Pulmonary artery endothelial cell (primary cell): ENCODE measurements at places on chromosomes 13 and 19. TPM values are rescaled to one million over a fixed set of nuclear protein-coding genes. Genes with fewer than 3 reads are reported as not detected.

DNA sequence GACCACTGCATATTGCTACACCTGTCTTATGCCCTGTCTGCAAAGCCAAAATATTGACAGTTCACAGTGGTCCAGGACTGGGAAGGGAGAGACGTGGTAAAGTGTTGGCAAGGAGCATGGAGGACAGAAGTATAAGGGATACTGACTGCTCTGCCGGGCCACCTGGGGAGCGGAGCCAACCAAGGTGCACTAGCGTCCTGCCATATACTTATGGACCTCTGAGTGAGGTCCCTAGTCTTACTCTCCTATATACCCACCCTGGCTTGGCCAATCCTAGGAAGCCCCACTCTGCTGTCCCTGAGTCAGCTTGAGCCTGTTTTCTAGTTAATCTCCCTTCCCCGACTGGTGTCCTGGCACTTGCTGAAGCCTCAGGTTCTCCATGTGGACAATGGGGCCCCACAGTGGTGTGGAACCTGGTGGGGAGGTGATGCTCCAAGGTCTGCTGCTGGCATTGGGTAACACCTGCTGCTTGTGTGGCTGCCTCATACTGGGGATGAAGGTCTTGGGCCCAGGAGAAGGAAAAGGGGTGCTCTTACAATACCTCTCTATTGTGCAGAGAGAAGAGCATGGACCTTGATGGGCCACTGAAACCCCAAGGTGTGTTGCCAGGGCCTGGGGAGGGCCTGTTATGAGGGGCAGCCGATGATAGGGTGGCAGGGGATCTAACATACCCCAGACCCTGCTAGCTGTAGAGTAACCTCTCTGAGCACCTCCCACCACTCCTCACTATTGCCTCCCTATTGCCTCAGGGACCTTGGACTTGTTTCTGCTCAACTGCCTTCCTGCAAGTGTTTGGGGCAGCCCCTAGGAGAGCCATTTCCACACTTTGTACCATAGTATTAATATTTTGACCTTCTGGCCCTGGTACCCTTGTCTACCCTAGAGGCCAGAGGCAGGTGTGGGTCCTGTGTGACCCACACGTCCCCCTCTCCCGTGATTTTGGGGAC, 6.7 kb upstream of the TRIM28 start:
- DNase-seq: no peak

- no peak for DNase-seq
Observed at GRCh38 chr19:36093687-36094086, 17.3 kb upstream of the OVOL3 start.

- no peak for DNase-seq
Observed at GRCh38 chr19:10364644-10365043, 15.7 kb downstream of the TYK2 start.

- no peak for DNase-seq
Observed at GRCh38 chr19:29779921-29780320, 31.9 kb upstream of the CCNE1 start.

Gene EFNB2
- total RNA-seq: 31.4 and 77.6 TPM in 2 replicates

- no peak for DNase-seq
Observed at GRCh38 chr19:37484406-37485168, 15.4 kb downstream of the ZNF570 start.

Gene APC2
- total RNA-seq: 0.04 and 0.26 TPM in 2 replicates

DNA sequence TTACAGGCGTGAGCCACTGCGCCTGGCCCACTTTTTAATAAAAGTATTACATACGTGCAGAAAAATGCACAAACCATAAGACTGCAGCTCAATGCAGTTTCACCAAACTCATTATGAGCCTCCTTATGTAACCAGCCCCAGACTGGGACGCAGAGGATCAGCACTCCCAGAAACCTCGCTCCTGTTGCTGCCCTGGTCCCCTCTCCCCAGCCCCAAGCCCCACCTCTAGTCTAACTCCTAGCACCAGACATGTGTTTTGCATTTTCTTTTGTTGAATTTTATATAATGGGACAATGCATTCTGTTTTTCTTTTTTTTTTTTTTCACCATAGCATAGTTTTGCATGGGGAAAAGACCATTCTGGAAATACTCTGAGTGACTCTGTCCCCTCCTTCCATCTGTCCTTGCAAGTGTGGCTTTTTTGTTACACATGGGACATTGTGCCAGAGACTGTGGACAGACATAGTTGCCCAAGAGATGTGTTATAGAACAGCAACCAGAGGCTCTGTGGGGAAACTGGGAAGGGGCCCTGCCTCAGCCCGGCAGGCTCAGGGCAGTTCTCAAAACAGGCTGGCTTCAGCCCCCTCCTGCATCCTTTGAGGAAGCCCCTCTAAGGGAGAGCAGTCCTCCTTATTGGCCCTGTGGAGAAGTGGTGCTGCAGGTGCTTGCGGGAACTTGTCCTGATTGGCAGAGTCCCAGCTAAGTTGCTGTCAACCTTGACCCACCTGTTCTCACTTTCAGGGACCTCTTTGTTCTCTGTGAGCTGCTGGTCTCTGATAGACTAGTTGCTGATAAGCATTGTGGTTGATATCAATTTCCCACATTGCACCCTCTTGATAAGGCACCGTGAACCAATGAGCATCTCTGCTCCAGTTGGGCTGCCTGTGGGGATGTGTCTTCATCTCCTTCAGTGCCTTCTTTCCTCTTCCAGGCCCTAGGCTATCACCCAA, 13.8 kb upstream of the OLFM4 start:
- DNase-seq: no peak

DNA sequence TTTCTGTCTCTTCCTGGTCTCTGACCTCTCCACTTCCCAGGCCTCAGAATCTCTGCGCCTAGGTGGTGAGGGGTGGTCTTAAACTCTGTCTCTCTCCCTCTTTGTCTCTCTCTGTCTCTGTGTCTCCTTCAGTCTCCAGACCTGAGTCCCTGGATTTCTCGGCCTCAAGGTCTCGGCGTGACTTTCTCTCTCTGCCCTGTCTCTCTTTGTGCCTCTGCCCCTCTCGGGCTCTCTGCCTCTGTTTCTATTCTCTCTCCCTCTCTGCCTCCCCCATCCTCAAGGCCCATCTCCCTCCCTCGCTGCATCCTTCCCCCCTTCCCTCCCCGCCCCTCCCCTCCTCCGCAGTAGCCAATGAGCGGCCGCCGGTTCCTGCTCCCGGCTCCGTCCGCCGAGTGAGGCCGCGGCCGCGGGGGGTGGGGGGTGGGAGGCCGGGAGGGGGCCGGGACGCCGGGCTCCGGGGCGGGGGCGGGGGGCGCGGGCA, at the start of gene CACNG7:
Gene CACNG7 (plus strand): TSS at position 344 of the 481 bp plus-strand sequence. CDS start 3,554 bp downstream, outside the sequence.
- no peak for DNase-seq

- no peak for DNase-seq
Observed at GRCh38 chr19:46970815-46971214, 48.8 kb upstream of the NPAS1 start.

DNA sequence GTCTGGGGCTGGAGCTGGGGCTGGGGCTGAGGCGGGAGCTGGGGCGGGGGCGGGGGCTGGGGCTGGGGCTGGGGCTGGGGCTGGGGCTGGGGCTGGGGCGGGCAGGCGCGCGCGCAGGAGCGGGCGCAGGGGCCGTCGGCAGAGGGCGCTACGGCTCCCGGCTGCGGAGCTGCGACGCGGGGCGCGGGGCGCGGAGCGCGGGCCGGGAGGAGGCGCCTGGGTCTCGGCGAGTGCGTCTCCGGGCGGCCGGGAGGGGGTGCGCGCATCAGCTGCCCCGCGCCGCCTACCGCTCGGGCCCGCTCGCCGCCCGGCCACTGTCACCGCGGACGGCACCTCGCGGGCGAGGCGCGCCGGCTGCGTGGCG, 422 bp upstream of the MTUS2 start:
- DNase-seq: no peak

DNA sequence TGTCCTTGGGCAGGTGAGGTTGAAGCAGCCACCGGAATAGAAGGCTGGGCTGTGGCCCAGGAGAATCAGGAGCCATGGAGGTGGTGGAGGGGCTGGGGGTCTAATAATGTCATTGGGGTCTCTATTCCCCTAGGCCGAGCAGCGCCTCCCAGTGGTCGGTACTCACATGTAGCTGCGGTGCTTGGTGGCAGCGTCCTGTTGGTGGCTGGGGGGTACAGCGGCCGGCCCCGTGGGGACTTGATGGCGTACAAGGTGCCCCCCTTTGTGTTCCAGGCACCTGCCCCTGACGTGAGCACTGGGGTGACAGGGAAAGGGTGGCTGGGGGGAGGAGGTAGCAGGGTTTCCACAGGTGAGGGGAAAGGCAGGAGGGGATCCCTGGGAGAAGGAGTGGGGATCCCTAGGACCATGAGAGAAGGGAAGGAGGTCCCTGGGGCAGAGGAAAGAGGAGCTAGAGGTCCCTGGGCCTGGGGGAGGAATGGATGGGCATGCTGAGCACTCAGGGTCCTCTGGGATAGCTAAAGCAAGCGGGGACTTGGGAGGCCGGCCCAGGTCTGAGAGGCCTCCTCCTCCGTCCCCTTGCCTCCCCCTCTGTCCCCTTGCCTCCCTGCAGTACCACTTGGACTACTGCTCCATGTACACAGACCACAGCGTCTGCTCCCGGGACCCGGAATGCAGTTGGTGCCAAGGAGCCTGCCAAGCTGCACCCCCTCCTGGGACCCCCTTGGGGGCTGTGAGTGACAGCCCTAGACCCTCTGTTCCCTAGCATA, 18.1 kb downstream of the MEGF8 start:
- no peak for DNase-seq

DNA sequence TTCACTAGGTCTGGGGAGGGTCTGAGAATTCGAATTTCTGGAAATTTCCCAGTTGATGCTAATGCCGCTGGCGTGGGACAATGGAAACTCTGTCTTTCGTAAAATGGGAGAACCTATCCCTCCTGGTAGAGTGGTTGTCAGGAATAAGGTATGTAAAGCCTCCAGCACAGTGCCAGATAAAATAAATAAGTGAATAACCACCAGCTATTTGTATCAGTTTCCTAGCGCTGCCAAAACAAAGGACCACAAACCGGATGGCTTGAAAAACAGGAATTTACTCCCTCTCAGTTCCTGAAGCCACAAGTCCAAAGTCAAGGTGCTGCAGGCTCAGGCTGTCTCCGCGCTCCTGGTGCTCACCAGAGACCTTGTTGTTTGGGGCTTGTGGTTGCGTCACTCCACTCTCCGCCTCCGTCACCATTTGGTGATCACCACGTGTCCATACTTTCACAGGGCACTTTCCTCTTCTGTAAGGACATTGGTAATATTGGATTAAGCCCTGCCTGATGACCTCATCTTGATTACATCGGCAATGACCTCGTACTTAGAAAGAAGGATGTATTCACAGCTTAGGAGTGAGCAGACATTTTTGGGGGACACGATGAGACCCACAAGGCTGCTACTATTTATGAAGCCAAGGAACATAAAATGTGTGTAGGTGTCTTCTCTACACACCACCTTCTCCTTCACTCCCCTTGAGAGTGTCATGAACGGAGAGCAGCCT, 428.5 kb downstream of the IRS2 start:
- DNase-seq: no peak

DNA sequence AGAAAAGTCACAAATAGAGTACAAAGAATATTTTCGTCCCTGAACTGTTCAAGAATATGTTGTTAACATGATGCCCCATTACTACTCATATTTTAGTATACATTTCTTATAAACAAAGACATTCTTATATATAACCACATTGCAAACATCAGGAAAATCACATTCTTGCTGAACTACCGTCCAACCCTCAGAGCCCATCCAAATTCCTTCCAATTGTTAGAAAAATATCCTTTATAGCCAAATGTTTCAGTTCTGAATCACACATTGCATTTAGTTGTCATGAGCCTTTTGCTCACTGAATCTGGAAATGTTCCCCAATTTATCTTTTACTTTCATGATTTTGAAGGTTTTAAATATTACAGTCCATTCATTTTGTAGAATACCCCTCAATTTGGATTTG, 467.8 kb upstream of the ARGLU1 start:
- DNase-seq: no peak

GRCh38 chr19:39554701-39555311, 14.8 kb upstream of the EID2 start:
- no peak for DNase-seq

GRCh38 chr19:38812841-38813320, at the start of gene LGALS4:
Gene LGALS4 (minus strand): TSS chr19:38812945. CDS start chr19:38812886, 59 bp downstream.
- no peak for DNase-seq

GRCh38 chr19:3668331-3669081, 31.8 kb downstream of the PIP5K1C start:
- no peak for DNase-seq

GRCh38 chr13:51771418-51772104, 32.4 kb downstream of the DHRS12 start:
- no peak for DNase-seq

- DNase-seq: no peak
Observed at GRCh38 chr19:4099041-4099764, 24.7 kb downstream of the MAP2K2 start.

Gene CLDND2
- total RNA-seq: not detected in 2 replicates

Gene TBXA2R
- 0.66 and 0.67 TPM in 2 replicates for total RNA-seq

GRCh38 chr19:2149980-2150793, 1.2 kb downstream of the AP3D1 start:
- no peak for DNase-seq

DNA sequence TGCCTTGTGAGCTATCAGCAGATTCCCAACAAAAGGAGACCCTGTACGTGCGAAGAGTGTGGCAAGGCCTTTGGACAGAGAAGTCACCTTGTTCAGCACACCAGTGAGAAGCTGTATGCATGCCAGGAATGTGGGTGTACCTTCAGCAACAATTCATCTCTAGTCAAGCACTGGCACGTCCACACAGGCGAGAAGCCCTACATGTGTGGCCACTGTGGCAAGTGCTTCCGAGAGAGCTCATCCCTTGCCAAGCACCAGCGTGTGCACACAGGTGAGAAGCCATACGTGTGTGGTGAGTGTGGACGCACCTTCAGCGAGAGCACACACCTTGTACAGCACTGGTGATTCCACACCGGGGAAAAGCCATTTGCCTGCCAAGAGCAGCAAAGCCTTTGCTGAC, 7.6 kb upstream of the ZSCAN22 start:
- DNase-seq: no peak

Gene TPTE2
- total RNA-seq: not detected in 2 replicates

DNA sequence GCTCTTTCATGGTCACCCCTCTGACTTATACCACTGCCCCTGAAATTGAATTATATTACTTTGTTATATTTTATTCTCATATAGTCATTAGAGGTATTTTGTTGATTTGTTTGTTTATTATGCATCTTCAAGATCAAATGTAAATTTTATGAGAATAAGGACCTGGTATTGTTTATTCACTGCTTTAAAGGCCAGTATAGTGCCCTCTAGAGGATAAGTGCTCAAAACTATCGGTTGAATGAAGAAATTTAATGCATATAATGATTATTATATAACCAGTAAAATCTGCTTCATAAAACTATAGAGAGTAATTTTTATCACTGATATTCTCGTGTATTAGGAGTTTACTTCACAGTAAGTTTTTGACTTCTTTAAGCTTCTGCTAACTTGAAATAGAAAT, 1401.9 kb downstream of the SLITRK1 start:
- DNase-seq: no peak

DNA sequence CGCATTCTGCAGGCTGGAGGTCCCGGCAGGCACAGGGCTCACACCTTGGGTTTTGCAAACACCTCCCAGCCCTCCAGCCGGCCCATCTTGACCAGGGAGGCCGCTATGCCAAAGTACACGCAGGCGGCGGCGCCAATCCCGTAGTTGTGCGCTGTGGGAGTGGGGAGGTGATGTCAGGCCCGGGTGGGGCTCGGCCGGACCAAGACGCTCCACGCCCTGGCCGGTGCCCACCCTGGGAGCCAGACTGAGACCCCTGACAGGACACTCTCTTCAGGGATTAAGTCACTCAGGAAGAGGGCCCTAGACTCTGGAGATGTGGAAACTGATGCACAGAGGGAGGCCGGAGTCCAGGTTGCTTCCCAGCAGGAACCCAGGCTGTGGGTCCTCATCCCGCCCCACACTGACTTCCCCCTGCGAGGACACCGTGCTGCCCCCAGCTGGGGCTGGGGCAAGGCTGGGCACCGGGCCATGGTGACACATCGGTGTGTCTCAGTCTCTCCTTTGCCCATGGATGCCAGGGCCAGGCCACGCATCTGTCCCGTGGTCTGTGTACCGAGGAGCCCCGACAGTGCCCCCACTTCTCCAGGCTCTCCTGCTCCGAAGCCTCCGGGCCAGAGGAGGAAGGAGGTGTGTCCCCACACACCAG, 8.8 kb downstream of the NDUFA11 start:
- DNase-seq: no peak

Gene TMEM255B
- 19.1 and 37.3 TPM in 2 replicates for total RNA-seq
